Stimulated activated CD4-positive, alpha-beta T cell treated with anti-CD3 and anti-CD28 coated beads, Interleukin-4, amount 100 ng/mL, for 24 hours (primary cell): ENCODE measurements at places on chromosomes 13 and 19.

DNA sequence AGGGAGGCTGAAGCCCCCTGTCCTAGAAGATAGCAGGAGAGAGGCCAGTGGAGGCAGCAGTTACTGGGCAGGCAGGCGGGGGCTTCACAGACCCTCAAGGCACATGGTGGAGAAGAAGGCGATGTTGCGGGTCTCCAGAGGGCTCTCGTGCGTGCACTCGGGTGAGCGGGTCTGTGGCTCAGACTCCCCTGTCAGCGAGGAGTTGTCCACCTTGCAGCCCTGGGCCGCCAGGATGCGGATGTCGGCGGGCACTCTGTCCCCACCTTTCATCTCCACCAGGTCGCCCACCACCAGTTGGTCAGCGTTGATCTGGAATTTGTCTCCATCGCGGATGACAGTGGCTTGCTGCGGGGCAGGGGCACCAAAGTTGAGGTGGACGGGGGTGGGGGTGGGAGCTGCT is 3.2 kb downstream of the ATP4A start:
- no peak for DNase-seq

- DNase-seq, result no peak
Observed at GRCh38 chr19:3302755-3303154, 63.6 kb upstream of the NFIC start.

GRCh38 chr19:4358709-4359626 is 15.6 kb downstream of the MPND start:
- DNase-seq, result no peak

DNA sequence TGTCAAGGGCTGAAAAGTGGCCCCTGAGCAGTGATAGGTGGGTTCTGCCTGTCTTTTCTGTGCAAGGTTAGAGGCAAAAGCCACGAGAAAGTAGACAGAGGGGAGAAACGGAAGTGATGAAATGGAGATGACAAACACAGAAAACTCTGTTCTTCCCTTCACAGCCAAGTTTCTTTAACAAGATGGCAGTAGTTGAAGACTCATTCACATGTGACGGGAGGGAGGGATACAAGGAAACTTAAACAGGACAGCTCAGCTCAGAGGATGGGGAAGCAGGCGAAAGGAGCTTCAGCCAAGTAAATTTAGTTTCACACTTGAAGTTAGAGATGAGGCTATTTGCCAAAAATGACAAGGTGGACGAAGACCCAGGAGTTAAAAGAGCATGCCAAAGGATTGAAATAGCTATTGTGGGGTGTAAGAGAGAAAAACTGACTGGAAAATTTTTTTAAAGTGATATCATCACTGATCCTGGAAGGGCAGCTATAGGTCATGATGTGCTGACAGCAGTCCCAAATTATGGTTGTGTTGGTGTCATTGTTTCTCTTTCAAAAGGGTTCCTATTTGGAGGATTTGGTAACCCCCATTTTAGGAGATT is 347.9 kb downstream of the EFNB2 start:
- no peak for DNase-seq

DNA sequence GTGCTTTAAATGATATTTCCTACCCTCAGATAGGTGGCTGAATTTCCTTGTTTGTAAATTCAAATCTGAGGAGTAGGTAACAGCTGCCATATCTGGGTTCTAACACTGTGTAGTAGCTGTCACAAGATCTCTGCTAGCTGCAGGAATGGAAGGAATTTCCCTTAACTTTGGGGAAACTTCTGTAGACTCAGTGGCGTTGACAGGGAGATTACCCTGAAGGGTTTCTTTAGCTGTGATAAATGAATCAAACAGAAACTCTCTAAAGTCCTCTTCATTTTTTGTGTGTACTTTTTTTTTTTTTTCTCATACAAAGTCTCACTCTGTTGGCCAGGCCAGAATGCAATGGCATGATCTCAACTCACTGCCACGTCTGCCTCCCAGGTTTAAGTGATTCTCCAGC is 5.3 kb upstream of the EPSTI1 start:
- DNase-seq, result no peak

- peak; percentile 25 for DNase-seq
Observed at GRCh38 chr19:49559928-49560327, 20.4 kb downstream of the NOSIP start.

DNA sequence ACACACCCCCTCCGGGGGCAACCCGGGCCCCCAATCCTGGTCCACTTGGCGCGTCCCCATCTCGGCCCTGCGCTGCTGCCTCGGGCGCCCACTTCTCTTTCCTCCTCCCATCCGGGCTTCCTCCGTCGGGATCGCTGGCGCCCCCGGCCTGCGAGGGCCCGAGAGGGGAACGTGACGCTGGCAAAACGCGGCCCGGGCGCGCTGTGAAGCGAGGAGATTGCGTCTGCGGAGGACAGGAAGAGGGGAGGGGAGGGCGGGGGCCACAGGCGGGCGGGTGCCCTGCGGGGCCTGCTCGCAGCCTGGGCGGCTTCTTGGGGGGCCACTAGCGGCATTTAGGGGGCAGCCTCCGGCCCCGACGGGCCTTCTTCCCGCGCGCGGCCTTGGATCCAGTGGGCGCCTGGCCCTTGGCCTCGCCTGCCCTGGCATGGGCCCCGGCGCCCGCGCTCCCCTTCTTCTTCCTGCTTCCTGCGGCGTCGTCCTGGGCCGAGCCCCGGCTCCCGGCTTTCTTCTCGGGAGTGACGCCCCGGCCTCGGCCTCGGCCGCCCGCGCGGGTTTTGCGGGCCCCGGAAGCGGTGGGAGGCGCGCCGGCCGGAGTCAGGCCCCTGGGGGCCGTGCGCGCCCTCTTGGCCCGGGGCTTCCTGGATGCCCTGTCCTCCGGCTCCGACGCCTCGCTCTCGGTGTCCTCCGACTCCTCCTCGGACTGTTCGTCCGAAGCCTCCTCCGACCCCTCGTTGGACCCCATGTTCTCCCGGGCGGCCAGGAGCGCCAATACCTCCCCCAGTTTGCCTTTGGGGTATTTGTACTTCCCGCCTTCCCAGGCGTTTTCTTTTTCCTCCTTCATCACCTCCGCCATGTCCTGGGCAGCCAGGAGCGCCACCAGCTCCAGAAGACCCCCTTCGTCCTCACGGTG is 2.2 kb downstream of the PNMA8B start:
- DNase-seq, result peak; percentile 24

DNA sequence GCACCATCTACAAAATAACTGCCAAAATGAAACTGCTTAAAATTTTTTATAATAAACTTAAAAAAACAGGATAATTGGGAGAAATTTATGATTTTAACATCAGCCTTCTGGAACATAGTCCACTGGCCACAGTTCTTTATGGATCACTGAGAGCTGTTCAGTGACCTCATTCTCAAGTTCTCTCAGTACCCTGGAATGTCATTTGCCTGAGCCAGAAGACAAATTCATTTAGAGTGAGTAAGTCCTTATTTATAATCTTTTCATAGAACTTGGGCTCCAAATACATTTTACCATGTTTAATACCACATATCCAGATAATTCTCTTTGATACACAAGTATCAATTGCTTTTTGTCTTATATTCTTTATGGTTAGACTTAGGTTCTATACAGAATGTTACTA is 87.6 kb downstream of the CAB39L start:
- no peak for DNase-seq

DNA sequence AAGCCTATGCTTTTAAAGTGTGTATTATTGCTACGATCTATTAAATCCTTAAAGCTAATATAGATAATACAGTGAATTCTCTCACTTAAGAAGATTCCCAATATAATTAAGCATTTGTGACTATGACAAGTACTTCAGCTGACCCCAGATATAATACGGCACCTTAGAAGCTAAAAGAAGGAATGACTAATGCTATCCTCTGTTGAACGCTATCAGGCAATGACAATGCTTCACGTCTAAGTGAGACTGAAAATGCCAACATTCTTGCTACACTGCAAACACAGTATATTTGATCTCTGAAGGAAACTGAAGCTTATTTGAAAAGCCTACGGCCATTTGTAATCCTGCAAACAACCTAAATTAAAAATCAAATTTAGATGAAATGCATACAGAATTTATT is 19.7 kb downstream of the VWA8 start:
- DNase-seq, result no peak

- no peak for DNase-seq
Observed at GRCh38 chr19:35514282-35514809, 897 bp upstream of the DMKN start.

DNA sequence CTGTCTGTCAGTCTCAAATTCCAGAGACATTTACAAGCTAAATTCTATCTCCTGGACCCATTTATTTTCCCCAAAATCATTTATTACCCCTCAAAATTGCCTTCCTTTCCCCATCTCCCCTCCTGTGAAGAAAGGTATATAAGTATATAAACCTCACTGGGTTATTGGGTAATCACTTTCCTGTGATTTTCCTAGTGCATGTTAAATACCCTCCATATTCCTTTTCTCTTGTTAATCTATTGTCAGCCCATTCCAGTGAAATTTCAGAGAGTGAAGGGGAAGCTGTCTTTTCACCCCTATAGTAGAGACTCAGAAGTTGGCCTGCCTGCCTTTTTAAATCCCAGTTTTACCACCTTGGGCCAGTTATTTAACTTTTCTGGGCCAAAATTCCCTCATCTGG is 9.9 kb downstream of the IFNL1 start:
- DNase-seq, result no peak

- DNase-seq, result no peak
Observed at GRCh38 chr19:40982594-40983101, 8.4 kb upstream of the CYP2B6 start.

- no peak for DNase-seq
Observed at GRCh38 chr19:13962699-13963602, 10.6 kb downstream of the DCAF15 start.

GRCh38 chr19:35628264-35628564 is 622 bp upstream of the RBM42 start:
- DNase-seq, result no peak

DNA sequence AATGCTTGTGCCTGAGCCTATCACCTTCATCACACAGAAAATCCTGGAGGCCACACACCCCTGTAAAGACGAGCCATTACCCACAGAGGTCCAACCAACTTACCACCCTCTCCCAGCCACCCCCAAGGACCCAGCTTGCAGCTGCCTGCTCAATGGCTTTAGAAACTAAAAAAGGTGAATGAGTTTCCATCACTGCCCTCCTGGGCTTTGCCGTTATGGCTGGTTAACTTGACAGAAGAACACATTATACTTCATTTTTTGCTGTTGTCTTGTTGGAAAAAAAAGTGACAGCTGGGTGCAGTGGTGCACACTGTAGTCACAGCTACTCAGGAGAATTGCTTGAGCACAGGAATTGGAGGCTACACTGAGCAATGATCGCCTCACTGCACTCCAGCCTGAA is 17.4 kb upstream of the FEM1A start:
- DNase-seq, result no peak

- no peak for DNase-seq
Observed at GRCh38 chr13:49840266-49840665, 47.8 kb upstream of the KPNA3 start.

DNA sequence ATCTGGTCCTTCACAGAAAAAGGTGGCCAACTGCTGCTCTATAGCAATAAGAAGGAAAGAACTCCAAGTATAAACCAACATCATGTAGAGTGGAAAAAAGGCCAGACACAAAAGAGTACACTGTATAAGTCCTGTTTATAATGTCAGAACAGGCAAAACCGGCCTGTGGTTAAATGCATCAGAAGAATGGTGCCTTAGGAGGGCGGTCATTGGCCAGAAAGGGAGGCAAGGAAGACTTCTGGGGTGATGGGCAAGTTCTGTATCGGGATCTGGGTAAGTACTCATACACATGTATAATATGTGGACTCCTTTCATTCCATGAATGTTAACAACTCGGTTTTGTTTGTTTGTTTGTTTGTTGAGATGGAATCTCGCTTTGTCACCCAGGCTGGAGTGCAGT is 4.1 kb downstream of the ETHE1 start:
- no peak for DNase-seq

- DNase-seq, result no peak
Observed at GRCh38 chr19:11499890-11500420, 5.7 kb downstream of the ZNF653 start.

DNA sequence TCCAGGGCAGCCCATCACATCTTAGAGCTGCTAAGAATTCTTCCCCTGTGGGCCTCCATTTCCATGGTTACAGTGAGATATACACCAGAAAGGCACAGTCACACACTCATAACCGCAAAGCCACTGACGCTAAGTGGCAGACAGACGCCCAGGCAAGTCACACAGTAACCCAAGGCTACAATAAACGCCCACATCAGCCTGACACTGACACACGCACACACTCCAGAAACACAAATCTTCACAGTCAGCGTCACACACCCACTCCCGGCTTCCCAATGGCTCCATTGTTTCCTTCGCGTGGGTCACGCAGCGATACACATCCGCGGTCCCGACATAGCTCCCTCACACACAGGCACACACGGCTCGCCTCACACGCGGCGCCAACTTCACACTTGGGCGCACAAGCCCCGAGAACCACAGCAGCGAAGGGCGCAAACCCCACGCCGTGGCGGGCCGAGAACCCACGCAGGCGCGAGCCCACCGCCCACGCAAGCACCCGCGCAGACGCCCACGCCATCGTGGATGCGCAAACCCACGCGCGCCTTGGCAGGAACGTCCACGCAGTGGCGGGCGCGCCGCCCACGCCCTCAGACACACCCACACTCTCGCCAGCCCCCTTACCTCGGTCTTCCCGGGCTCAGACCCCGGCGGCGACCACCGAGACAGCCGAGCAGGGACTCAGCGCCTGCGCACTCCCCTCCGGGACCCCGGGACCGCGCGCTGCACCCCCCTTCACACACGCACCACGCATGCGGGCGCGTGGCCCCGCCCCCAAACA is at the start of gene ZNF667:
Gene ZNF667 (minus strand): TSS at position 695 of the 778 bp plus-strand sequence. CDS start 14,975 bp downstream, outside the sequence.
- DNase-seq, result peak; percentile 21

GRCh38 chr13:107124730-107125129 is 556.8 kb upstream of the ARGLU1 start:
- DNase-seq, result no peak

DNA sequence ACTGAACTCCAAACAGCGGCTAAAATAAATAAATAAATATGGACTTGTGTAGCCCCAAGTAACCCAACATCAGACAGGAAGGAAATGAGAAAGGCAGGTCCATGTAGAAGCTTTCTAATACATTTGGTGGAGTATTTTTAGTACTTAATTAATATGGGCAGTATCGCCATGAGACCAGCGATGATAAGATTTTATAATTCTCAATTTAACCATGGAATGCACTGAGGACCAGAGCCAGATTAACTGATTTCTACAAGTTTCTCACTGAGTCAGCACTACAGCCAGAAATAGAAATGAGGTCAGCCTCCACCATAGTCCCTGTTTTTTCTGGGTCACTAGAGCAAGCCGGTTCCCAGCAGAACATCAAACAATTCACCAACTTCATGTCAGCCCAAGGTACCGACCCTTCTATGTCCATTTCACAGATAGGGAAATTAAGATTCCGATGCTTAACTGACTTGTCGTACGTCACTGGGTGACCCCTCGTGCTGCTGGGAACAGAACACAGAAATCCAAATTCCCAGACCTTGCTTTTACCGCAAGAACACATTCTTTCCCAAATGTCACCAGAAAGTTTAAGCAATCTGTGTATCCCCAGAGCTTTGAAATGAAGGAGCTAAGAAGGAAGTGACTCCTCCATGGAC is 90.4 kb downstream of the COL4A1 start:
- no peak for DNase-seq

GRCh38 chr19:2246801-2247361 is 2.2 kb upstream of the AMH start:
- DNase-seq, result no peak
